ENCODE measurements at places on chromosomes 16 and 17. TPM values are rescaled to one million over a fixed set of nuclear protein-coding genes. Genes with fewer than 3 reads are reported as not detected.

DNA sequence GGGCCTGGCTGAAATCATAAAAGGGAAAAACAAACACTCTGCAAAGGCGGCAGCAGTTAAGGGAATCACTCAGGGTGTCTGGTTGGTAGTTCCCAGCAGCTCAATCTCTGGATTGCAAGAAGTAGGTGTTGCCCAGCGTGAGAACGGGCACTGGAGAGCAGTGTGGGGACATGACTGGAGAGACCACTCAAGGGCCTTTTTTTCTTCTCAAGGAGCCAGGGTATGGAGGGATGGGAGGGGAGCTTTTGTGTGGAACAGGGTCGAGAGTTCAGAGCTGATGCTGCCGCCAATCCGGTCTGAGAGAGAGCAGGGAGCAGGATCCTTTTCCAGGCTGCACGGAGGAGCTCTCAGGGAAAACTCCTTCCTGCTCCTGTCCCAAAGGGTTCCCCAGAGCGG is 15.2 kb downstream of the SCNN1B start:
- DNase-seq: no peak

Gene ZNF785
- total RNA-seq: 12.9 TPM

Gene CACNG1
- not detected for total RNA-seq

DNA sequence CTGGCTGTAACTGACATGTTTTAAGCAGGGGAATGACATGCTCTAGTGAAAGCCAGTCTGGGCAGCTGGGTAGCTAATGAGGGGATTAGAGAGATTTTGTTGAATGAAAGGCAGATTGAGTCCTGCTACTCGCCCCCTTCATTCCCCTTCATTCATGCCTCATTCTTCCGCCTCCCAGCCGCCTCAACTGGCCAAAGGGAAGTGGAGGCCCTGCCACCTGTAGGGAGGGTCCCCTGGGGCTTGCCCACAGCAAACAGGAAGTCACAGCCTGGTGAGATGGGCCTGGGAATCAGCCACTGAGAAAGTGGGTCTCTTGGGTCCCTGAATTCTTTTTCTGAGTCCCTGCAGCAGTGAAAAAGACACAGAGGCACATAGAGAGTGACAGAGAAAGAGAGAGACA is 1.1 kb upstream of the CD19 start:
- no peak for DNase-seq

Gene GH2
- total RNA-seq: not detected

Gene CDH11
- total RNA-seq: not detected

DNA sequence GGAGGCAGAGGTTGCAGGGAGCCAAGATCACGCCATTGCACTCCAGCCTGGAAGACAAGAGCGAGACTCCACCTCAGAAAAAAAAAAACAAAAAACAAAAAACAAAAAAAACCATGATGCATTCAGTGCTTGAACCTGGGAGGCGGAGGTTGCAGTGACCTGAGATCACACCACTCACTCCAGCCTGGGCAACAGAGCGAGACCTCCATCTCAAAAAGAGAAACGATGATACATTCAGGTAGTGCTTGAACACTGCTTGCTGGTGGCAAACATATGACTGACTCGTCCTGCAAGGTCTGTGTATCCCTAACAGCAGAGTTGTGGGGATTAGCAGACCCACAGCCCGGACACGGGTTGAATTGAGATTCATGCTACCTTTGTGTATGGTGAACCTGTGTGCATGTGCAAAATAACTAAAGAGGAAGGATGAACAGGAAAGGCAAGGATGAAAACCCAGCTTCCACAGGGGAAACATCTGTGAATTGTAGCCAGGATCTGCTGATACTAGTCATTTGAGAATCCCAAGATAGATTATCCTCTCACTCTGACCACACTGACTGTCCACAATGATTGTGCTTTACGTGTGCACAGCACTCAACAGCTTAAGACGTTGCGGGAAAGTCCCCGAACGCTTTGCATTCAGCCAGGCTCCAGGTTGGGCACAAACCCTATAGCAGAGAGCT is 52.4 kb upstream of the MRPS23 start:
- no peak for DNase-seq

- DNase-seq: peak; percentile 43
Measured at GRCh38 chr17:39903158-39903884, 15.1 kb downstream of the GSDMB start.
